Skeletal muscle cell (primary cell): ENCODE measurements at places on chromosomes 16 and 17.

DNA sequence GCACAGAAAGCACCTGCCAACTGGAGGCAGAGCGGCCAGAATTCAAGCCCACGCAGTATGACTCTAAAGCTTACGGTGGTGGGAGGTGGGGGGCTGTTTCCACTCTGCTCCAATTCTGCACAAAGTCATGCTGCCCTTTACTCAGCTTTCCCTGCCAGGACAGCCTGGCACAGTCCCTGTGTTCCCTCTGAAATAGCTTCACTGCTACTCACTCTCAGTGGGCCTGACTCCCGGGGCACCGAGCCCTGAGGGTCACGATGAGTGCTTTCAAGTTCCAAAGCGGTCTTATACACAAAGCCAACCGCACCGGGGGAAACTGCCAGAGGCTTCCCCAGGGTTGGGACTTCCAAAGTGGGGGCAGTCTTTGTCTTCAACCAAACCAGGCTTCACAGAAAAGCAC, 306.1 kb upstream of the XYLT1 start:
- DNase-seq = no peak

- DNase-seq = no peak
Measured at GRCh38 chr17:82049106-82049505, 2.5 kb downstream of the RFNG start.

GRCh38 chr16:71649704-71650103, 23.7 kb downstream of the MARVELD3 start:
- no peak for DNase-seq

- DNase-seq = no peak
Measured at GRCh38 chr17:70882504-70882903, 713.2 kb downstream of the KCNJ2 start.

DNA sequence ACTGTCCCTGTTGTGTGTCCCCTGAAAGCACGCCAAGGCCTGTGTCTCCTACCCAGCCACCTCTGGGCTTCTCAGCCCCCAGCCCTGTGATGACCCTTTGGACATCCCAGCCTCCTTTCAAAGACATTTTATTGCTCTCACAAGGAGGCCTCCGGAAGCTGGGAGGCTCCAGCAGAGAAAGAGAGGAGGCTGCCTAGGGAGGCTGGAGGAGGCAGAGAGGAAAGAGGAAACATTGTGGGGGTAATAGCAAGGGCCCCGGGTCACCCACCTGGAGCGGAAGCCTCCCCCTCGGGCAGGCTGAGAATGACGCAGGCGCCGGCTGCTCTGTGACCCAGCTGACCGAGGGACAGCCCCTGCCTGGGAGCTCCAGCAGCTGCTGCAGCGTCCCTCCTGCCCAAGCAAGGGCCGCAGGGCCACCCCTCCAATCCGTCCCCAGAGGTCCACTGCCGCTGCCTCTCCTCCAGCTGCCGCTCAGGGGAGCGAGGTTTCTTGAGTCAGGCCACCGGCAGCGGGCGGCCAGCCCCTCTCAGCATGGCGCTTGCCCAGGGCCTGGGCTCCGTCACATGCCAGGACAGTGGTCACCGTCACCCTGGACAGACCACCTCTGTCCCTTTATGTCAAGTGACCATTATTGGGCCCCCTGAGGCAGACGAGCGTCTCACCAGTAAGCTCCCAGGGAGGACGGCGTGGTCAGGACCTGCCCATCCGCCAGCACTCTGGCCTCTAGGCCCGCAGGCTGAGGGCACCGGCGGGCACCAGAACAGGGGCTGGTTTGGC, 29.3 kb downstream of the ACTG1 start:
- DNase-seq = no peak

GRCh38 chr17:78852709-78853121, 12.1 kb upstream of the USP36 start:
- DNase-seq = no peak
